Fibroblast of skin of abdomen (primary cell): ENCODE measurements at places on chromosomes 4 and X.

DNA sequence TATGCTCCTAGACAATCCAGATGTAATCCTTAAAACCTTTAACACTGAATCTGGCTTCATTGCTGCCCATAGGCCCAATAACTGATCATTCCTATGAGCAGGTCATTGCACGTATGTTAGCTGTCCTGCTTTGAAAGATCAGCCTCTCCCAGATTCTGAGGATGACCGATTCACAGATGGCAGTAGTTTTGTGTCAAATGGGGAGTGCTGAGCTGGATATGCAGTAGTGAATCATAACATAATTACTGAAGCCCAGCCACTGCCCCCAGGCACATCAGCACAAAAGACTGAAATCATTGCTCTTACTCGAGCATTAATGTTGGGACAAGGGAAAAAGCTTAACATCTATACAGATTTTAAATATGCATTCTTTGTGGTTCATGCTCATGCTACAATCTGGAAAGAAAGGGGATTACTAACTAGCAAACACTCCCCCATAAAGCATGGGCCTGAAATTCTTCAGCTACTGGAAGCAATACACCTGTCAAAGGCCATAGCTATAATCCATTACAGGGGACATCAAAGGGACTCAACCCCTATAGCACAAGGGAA lies 16.4 kb upstream of the ZNF280C start:
- DNase-seq = no peak

DNA sequence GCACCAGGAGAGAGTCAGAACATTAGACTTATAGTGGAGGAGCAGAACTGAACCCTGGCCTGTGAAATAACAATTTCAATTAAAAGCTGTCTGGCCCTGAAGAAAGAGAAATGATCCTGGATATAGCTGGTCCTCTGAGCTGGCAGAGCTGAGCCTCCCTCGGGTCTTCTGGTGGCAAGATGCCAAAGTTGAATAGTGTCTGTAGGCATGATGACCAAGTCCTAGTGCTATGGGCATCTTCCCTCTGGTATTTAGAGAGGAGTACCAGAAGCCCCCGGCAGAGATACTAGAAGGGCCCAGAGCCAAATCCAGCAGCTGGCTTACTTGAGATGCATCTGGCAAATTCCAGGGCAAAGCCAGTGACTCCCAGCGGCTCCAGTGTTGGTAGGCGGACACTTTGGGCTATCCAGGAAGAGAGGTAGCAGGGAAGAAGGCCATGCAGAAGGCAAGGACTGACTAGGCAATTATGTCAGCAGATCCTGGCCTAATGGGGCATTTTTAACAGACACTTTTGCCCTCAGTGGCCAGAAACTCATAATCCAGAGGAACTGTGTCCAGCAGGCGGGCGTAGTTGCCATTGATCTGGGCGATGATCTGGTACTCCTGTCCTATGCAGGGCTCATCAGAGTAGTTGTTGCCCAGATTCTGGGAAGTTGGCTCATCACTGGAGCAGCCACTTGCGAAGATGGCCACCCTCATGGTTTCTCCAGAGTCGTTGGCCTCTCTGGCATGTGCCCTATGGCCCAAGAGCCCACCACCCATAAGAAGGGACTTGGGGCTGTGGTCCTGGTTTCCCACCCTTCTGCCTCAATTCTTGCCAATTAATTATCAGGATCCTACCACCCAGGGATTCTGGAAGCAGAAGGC lies 17.9 kb downstream of the VSIG4 start:
- no peak for DNase-seq

GRCh38 chr4:82124365-82124764 lies 249.4 kb downstream of the HNRNPD start:
- DNase-seq = no peak

- DNase-seq = no peak
Observed at GRCh38 chr4:18445110-18445509, 423.6 kb upstream of the LCORL start.

DNA sequence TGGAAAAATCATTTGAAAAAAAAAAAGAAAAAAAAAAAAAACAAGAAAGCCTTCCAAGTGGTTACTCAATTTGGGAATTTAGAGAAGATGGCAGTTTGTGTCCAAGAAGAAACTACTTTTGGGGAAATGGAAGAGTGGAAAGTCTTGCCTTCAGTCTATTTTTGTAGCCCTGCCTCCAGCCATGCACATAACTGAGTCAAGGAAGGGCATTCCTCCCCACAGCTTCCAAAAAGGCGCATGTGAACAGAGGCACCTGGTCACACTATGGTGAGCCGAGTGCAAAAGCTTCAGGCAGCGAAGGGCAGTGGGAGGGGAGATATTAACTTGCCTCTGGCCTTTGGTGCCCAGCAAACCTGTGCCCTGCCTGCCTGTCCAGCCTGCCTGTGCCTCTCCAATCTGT lies 163.7 kb downstream of the SMIM20 start:
- no peak for DNase-seq

DNA sequence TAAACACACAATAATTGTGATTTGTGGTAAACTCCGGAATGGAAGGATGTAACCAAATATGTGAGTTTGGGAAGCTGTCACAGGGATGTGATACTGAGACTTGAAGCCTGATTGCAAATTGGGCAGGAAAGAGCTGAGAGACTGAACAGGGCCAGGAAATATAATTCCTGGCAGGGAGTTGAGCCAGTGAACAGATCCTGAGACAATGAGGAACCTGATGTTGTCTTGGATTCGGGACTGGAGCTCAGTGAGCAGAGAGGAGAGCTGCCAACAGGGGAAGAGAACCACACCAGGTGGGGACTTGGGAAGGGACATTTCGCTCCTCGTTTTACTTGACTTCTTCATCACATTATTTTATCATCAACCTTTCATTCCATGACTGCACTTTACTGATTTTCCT lies 386.0 kb downstream of the TLL1 start:
- no peak for DNase-seq

DNA sequence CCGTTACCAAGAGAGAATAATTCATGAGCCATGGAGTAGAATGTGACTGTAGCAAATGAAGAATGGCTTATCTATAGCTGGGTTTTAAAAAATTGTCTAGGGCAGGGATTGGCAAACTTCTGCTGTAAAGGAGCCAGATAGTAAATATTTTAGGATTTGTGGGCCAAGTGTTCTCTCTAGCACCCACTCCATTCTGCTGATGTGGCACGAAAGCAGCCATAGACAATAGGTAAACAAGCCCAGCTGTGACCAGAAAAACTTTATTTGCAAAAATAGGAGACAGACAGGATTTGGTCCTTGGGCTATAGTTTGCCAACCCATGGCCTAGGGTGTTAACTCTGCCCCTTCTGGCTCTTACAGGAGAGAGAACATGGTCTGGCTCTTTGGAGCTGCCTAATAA lies 127.2 kb downstream of the AKAP4 start:
- no peak for DNase-seq

DNA sequence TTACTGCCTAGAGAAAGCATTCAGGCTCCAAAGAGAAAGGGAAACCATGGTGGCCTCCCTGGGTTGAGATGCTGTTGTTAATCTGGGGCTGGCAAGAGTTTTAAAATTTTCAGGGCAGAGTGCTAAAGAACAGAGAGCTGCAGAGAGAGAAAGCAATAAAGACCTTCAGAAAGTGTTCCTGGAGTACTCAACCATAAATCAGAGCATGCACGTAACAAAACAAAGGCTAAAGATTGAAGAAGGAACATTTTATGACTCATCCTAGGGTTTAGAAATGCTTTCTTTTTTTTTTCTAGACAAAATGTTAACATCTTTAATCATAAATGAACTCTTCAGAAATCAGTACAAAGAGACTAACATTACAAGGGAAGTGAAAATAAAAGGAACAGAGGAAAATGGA lies 562.3 kb upstream of the NDST4 start:
- peak; percentile 3 for DNase-seq

GRCh38 chrX:111837197-111837596 lies 38.8 kb upstream of the TRPC5OS start:
- no peak for DNase-seq
